ENCODE measurements at places on chromosomes 6 and 20.

GRCh38 chr6:6057442-6058053 is 50.8 kb upstream of the NRN1 start:
- no peak for DNase-seq

DNA sequence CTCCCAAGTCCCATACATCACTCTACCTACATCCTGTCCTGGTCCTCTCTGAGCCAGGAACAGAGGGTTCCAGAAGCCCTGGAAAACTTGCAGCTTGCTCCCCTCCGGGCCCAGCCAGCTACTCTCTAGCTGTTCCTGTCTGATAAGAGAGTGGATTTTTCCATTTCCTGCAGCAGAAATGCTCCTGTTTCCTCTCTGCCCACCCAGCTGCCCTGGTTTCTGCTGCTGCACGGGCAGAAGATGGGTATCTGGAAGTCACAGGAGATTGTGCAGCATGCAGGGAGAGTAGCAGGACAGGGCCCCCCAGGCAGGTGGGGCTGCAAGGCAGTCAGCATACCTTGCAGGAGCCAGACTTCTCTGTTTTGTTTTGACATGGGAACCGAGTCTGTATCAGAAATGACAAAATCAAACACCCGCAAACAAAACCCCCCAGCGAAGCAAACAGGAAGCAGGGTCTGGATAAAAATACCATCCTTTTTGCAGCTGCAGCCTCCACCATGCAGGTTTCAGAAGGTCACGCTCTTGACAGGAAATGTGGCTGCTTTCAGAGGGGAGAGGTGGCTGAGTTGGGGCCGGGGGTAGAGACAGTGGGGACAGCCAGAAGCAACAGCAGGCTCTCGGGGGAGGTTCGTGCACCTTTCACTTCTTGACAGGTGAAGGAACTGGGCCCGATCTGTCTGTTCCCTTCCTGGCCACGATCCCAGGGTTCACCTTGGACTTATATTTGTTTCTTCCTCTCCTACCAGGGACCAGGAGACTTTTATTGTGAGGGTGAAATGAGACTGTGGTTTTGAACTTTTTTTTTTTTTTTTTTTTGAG is 50.8 kb upstream of the FAM83D start:
- peak; percentile 43 for DNase-seq

DNA sequence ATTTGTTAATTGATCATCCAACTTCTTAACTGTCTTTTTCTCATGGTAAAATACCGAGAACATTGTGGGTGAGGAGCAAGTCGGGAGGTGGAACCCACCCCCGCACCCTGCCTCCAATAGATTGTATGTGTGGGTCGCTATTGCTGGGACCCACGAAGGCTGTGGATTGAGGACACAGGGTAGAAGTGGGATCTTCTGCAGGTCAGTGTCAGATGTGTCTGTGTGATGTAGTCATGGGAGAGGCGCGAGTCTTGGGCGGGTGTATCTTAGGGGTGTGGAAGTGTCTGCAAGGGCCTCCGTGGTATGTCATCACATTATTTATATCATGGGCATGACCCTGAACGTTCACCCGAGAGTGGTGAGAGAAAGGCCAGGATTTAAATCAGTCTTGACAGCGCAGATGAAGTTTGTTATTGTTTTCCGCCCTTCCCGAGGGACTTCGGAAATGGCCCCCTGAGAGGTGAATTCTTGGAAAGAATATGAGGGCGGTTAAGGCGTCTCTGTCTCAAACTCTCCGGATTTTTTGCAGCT is 472 bp upstream of the PAQR8 start:
- no peak for DNase-seq

DNA sequence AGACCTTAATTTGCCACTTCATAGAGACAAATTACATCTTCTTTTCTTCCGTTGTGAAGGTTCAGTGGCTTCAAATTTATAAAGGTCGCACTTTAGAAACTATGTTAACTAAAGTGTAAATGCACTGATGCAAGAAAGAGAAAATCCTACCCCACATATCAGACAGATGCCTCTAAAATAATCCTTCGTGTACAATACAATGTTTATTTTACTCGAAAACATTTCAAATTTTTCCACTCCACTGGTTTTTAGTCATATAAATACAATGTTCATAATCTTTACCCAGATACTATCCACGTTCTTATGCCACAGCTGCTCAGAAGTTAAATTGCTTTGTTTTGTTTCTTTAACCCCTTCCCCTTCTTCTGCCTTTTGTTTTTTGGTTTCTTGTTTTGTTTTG is 140.3 kb upstream of the LAMP5 start:
- no peak for DNase-seq

GRCh38 chr6:49530141-49530776 is 20.2 kb upstream of the C6orf141 start:
- DNase-seq: no peak

- no peak for DNase-seq
Observed at GRCh38 chr6:1609648-1610496, at the start of gene FOXC1. Gene FOXC1, plus strand, starts transcription at chr6:1609915. Its CDS starts 531 bp downstream, at chr6:1610446.

- no peak for DNase-seq
Observed at GRCh38 chr20:51749674-51750036, 18.5 kb downstream of the ATP9A start.

DNA sequence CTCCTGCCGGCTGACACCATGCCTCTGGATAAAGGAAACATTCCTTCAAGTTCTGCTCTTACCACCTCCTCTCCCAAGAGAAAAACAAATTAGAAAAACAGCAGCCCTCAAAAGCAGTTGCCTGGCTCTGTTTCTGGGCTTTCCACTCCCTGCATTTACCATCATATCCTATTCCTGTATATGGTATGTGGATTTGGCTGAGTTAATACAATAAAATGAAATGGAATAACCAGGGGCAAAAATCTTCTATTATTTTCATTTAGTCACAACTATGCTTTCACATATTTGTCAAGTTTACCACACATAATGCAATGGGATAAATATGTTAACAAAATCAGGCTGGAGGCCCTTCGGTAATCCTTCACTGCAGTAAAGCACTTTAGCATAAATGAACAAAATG is 34.3 kb downstream of the COL12A1 start:
- no peak for DNase-seq

DNA sequence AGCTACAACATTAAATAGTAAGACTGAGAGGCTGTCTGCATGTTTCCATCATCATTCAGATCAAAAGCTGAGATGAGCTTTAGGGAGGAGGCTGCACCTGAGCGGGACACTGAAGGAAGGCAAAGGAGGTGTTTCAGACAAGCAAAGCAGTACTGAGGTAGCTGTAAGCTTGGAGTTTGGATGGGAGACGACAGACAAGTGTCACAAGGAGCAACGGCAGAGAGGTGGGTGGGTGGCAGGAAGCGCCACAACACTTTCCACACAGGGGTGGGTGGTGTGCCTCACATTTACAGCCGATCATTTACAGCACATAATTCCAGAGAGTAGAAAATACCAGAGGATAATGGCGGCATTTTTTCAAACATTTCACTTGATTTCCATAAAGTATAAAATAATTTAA is 205.5 kb upstream of the SHLD1 start:
- no peak for DNase-seq

- DNase-seq: no peak
Observed at GRCh38 chr20:43389839-43390626, 67.7 kb upstream of the SRSF6 start.

GRCh38 chr20:25070821-25071473 is 11.0 kb downstream of the VSX1 start:
- no peak for DNase-seq

GRCh38 chr20:6081236-6081635 is 27.4 kb upstream of the LRRN4 start:
- no peak for DNase-seq

DNA sequence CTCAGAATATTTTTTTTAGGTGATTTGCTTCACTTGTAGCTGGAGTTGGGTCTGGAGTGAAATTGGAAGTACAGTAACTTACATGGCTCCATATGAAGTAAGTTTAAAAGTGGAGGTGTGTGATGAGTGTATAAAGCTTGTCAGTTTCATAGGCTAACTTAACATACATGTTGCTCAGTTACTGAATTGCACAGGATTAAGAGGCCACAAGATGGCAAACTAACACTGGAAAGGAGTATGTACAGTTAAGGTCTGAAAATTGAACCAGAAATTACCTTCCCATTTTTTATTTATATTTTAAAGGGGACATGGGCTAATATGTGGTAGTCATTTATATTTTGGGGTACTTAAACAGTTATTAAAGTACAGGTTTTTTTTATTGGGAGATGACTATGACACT is 45.3 kb upstream of the SMIM8 start:
- no peak for DNase-seq

DNA sequence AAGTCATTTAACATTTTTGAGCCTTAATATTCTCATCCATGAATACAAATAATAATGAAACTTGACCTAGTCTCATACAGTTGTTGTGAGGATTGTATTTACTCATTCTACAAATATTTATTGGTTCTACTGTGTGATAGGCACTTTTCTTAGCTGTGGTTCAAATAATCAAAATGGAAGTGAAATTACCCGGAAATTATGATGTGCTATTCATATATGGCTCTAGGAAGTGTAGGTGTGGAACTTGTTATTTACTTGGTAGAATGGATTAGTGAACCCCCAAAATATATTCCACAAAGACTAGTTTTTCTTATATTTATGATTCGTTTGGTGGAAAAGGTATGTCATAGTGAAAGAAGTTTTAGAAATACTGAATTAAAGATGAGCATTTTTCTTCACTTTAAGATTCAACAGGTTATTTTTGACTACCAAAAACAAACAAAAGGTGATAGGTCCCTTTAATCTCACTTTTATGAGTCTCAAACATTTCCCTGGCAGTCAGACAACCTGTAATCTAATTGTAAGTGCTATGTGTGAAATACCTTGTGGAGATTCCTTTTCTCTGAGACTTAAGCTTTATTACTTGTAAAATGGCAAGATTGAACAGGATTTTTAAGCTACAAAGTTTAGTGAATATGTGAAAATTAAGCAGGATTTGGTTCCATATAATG is 77.8 kb downstream of the STXBP5 start:
- DNase-seq: no peak

GRCh38 chr6:17429383-17430061 is 36.1 kb downstream of the CAP2 start:
- no peak for DNase-seq

DNA sequence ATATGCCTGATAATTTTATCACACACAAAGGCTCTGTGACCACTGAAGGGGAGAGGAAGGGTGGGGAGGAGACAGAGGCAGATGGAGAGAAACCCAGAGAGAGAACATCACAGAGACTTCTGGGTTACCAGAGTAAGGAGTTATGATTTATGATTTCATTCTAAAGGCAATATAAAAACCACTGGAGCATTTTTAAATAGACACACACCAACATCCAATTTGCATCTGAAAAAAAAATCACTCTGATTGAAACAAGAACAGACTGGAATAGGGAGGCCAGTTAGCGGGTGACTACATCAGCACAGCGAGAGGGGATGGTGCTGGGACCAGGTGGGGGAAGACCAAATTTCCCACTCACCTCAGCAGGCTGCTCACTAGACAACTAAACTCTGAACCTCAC is 104.8 kb downstream of the AGPAT4 start:
- DNase-seq: no peak

DNA sequence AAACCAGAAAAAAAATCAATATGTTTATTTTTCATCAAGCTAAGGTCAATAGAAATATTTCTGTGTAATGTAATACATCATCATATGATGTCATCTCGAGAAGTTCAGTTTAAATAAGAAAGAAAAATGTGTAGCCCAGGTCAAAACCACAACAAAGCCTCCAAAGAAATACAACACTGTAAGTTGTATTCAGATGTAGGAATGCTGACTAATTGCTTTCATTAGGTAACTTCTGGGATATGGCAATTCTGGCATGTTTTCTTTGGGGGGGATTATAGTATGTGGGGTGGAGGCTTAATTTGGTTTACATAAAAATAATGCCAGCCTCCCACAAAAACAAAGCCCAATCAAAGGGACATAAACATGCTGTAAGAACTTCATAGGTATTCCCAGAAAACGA is 881.8 kb upstream of the CITED2 start:
- DNase-seq: no peak

GRCh38 chr6:29626948-29627754 is 5.8 kb downstream of the GABBR1 start:
- DNase-seq: no peak

GRCh38 chr6:15296249-15296648 is 50.4 kb downstream of the JARID2 start:
- no peak for DNase-seq

- no peak for DNase-seq
Observed at GRCh38 chr20:14033310-14033709, 38.0 kb downstream of the MACROD2 start.

- no peak for DNase-seq
Observed at GRCh38 chr6:73537677-73538076, 16.8 kb upstream of the EEF1A1 start.

DNA sequence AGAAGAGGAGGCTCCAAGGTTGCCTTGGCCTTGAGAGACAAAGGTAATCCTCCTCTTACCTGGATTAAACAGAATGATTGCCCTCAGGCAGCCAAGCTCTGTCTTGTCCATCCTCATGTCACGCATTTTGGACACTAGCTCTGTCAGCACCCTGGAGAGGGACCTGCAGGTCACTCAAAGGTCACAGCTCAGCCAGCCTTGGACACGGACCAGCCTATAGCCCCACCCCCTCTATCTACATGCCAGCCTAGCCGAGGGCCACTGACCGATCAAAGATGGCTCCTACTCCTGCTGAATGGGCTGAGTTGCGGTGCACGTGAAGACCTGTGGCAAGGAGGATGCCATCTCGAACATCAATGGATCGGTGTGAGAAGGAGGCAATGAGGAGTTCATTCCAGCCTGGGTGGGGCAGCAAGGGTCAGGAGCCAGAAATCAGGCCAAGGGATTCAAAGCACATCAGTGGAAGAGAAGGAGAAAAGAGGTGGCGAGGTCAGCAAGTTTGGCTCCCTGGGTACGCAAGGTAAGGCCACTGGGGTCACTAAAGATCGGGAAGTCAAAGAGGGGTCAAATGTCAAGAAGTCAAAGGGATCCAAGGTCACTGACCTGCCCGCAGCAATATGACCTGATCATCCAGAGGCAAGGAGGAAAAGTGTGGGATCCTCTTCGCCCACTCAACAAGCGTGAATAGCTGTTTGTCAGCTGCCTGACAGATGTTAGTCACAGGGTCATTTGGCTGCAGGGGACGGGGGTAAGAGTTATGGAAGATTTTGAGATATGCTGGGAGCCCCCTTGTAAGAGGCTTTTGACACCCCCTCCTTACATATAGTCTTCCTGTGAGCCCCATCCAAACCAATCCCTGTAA is 3.3 kb upstream of the COL11A2 start:
- no peak for DNase-seq
